ENCODE measurements at places on chromosomes 7 and 10.

- DNase-seq = no peak
These were observed 466.2 kb downstream of the TYW1 start for GRCh38 chr7:67462781-67463191.

DNA sequence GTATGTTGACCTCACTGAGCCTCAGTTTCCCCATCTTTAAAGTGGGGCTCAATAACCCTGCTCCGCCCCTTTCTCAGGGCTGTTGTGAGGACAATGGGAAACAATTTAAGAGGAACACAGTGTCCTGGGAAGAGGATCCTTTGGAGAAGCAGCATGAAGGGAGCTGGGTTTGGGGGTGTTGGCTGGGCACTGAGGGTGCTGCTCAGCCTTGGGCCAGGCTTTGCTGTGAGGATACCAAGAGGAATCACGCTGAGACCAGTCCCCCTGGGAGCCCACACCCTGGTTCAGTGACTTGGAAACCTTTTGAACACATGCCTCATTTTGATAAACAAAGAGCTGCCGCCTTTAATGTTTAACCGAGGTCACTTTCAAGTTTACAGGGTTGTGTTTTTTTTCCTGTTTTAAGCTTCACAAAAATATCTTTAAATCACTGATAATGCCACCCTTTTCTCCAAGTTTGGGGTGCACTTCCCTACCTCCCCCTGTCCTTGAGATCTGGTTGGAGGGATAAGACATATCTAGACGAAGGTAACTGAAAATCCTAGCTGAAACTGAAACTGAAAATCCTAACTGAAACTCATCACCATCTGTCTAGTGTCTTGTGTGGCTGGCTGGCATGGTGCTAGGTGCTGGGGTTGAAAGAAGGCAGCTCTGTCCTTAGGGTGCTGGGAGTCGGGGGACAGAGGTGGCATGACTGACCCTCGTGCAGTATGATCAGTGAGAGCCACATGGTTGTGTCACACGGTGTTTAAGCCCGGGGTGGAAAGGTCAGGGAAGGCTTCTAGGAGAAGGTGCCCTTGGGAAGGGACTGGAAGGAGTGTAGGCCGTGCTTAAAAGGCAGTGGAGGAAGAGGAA lies 27.7 kb downstream of the ZNF775 start:
- no peak for DNase-seq

DNA sequence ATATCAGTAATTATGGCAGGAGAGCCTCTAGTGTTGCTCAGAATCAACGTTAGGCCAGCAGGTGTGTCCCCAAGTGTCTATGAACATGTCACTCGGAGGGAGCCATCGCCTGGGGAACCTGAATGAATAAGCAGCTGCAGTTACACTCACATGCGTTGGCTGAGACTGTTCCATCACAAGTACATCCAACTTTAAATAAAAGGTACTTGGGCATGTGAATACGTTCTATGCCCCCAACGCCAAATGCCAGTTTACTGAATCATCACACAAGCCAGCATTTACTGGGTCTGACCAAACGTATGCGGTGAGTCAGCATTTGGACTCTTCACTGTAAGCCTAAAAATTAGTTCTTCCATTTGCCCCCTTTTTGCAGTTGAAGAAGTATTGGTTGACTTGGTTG lies 207.6 kb upstream of the PLXNA4 start:
- no peak for DNase-seq

GRCh38 chr10:30534465-30535144 lies 94.9 kb downstream of the LYZL2 start:
- DNase-seq = no peak

DNA sequence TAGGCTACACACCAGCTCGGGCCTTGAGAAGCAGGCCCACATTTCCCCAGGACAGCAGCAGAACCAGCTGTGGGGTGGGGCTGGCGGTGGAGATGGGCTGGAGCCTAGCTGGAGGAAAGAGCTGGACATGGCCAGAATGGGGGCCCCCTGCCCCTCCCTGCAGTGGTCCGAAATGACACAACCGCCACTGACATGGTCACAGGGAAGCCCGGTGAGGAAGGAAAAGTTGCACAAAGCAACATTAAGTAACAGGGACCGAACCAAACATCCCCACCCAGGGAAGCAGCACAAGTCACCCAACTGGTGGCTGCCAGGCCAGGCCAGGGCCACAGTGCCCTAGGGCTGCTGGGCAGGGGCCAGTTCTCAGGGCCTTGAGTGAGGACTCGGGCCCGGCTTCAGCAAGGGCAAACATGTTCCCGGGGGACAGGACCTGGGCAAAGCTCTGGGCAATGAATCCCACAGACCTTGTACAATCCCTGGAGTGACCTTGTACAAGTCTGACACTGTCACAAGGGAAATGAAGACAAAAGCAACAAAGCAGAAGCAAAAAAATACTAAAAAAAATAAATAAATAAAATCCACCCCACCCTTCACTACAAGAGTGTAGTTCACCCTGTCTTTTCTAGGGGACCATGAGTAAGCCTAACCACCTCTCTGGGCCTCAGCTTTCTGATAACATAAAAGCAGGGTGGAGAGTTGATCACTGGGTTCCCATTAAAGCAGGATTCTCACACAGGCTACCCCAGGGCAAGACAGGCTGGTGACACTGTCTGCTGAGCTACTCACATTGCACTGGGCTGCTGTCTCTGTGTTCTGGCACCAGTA lies 33.0 kb downstream of the PSAP start:
- no peak for DNase-seq

- DNase-seq = no peak
These were observed 52.9 kb downstream of the BTAF1 start for GRCh38 chr10:91976317-91977051.

GRCh38 chr7:128168667-128169210 lies 72.3 kb upstream of the LEP start:
- DNase-seq = no peak

- no peak for DNase-seq
These were observed 70.2 kb upstream of the FGFR2 start for GRCh38 chr10:121668314-121669027.

DNA sequence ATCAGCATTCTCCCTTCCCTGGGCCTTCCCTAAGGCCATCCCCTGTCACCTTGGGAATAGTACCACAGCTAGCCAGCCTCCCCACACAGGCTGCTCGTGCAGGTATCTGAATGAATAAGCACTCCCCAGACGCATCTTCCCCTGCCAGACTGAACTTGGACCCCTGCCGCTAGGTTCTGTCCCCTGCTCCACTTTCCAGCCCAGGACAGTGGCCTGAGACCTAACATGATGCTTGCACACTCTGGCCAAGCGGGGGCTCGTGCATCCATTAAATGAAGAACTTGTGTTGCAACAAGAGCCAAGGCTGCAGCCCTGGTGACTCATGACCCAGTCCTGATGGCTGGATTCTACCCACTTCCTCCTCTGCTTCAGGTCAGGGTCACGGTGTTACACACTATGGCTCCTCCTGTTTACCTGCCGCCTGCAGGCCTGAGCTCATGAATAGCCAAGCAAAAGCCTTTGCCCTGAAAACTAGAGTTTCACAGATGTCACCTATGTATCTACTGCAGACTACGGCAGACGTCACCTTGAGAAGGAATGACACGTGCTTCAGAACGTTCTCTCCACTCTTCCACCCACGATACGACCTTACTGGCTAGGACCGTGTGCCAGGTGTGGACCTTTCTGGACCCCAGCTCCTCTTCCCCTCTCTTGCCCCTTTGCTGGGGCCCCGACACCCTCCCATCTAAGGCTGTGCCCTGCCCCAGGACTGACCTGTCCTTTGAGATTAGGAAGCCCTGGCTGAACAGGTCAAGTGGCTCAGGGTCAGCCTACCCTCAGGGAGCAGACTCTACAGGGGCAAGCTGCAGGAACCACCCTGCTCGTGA lies 6.5 kb downstream of the ASB13 start:
- DNase-seq = no peak

- no peak for DNase-seq
These were observed 6.1 kb downstream of the CHRM2 start for GRCh38 chr7:136874393-136875032.
